ENCODE measurements at places on chromosomes 7 and 10.
A peak's percentile ranks its signal among the peaks of the same experiment; 100 is the strongest.

DNA sequence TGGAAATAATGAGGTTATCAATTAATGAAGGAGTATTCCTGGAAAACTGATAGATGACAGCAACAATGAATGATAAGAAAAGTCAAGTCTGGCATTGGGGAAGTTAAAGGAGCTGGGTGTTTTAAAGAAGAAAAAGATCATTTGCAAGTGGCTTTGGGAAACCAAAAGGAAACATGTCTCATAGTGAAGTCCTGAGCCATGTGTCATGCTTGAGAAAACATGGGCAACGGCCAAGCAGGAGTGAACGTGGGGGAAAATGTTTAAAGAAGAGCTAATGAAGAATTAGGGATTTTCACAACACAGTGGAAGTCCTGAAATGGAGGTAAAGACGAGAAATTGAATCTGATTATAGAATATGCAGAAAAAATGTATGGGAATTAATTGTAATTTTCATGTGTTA is 1383.2 kb upstream of the CELF2 start:
- no peak for DNase-seq

DNA sequence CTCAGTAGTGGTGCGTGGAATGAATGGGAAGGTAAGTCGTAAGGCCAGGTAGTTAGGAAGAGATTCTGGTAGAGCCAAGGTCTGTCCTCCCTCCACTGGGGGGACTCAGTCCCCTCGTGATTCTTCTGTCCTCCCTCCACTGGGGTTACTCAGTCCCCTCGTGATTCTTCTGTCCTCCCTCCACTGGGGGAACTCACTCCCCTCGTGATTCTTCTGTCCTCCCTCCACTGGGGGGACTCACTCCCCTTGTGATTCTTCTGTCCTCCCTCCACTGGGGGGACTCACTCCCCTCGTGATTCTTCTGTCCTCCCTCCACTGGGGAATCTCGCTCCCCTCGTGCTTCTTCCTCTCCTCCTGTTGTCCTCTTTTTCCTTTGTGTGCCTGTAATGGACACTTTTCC is 125.1 kb downstream of the CELF2 start:
- DNase-seq = no peak

GRCh38 chr10:30094601-30095000 is 35.2 kb upstream of the JCAD start:
- DNase-seq = no peak

DNA sequence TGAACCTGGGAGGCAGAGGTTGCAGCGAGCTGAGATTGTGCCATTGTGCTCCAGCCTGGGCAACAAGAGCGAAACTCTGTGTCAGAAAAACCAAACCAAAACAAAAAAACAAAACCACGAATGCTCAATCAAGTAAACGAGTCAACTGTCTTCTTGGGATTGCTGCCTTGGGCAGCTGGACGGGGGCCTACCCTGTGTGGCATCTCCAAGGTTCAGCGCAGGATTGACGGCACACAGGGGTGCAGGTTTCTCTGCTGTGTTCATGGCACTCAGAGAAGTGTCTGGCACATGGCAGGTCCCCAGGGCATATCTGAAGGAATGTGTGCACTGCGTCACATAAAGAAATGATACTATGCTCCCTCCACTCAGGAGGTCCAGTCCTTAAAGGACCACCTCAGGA is 25.2 kb upstream of the CRYGN start:
- no peak for DNase-seq

GRCh38 chr7:99648843-99649242 is 31.0 kb downstream of the CYP3A5 start:
- DNase-seq = no peak

DNA sequence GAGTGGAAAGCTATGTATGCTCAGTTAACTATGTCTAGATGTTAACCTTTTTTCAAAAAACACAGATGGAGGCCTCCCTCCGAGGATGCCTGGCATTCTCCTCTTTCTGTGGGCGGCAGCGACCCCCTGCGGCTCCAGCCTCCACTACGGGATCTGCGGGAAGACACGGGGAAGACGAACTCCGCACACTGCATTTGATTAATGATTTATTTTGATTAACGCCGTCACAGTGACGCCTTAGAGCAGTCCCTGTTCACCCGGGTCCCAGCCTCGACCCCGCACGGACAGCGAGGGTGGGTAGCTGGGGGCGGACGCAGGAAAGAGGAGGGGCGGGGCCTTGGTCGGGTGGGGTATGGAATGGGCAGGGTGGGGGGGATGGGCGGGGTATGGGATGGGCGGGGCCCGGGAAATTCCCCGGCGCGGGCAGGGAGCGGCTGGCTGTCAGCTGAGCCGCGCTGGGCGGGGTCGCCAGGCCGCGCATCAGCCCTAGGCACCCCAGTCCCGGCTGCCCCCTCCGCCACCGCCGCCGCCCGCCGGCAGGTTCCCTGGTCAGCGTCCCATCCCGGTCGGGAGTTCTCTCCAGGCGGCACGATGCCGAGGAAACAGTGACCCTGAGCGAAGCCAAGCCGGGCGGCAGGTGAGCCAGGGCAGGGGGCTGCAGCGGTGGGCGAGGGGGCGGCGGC is at the start of gene OPTN:
OPTN (plus strand) TSS at position 498 of the 683 bp plus-strand sequence. CDS start 8,960 bp downstream, outside the sequence.
- peak; percentile 69 for DNase-seq

DNA sequence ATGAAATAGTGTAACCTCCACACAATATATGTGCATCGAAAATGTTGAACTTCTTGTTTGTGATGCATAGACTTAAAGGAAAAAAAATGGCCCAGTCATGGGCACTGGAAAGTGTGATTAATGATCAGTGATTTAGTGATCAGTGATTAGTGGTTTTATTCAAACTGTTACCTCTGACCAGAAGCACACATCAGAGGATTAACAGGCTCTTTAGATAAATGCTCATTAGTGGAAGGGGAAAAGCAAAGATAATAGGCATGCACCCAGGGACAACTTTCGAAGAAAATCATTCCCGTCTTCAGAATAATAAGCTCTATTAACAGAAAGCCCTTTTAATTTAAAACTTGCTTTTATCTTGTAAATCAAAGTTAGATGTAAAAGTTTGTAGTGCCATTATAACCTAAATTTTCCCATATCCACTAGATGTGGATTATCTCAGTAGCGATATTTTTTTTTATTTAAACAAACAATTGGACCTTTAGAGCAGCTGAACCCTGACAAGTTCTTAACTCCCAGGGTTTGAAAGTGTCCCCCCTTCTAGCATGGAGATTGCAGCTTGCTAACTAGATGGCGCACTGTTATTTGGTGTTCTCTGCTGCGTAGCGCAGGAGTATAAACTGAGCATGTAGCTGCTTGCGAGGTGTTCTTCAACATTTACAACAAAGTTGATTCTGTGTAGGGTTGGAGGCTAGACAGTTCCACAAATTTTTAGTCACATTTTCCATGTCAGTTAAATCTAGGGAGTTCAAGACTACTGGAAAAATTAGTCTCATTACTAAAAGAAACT is at the start of gene CREB5:
CREB5 (plus strand) TSS at position 643 of the 787 bp plus-strand sequence. CDS start 397 bp downstream, outside the sequence.
- DNase-seq = no peak

DNA sequence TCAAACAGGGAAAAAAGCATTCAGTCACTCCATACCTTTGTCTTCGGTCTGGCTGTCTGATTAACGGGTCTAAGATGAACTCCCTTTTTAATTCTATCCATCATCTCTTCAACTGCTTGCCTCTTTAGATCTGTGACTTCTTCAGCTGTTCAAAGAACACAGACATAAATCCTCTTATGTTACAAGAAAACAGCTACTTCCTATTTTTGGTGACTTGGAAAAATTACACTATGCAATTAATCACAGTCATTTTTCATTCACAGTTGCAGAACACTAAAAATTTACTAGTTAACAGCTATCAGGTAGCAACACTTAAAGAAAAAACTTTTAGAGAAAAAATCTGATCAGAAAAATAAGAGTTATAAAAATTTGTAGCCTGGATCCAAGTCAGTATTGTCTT is 66.0 kb downstream of the ENO4 start:
- no peak for DNase-seq

Measured in activated CD4-positive, alpha-beta T cell treated with anti-CD3 and anti-CD28 coated beads for 24 hours (primary cell).